ENCODE measurements at places on chromosomes 5 and 9.
A peak's percentile ranks its signal among the peaks of the same experiment; 100 is the strongest.

DNA sequence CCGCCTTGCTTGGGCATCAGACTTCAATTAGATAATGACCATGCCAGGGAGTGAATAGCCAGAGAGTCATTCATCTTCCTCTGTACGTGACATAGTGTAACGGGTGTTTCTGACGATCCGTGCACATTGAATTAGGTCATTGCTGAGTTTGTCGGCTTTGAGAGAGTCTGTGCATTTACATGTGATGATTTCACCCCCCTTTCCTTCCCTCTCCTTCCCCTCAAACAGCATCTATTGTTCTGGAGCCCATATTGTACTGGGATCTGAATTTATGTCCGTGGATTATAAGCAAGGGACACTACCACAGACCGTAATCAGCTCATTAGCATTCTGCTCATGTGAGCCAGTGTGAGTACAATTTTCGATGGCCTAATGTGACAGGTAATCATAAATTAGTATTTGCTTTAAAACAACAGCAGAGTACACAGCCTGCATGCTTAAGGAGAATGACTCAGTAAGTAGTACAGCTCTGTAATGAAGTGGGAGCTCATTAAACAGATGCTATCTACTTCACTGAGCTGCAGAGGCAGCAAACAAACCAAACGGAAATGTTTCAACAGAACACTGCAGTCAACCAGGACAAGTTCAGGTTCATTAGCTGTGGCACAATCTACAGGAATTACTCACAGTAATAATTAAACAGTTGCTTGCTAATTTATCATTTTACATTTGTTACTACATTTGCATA, 302.1 kb downstream of the CSNK1G3 start:
- peak; percentile 80 for DNase-seq

- no peak for DNase-seq
Measured at GRCh38 chr9:133106511-133107244, 14.4 kb downstream of the RALGDS start.

DNA sequence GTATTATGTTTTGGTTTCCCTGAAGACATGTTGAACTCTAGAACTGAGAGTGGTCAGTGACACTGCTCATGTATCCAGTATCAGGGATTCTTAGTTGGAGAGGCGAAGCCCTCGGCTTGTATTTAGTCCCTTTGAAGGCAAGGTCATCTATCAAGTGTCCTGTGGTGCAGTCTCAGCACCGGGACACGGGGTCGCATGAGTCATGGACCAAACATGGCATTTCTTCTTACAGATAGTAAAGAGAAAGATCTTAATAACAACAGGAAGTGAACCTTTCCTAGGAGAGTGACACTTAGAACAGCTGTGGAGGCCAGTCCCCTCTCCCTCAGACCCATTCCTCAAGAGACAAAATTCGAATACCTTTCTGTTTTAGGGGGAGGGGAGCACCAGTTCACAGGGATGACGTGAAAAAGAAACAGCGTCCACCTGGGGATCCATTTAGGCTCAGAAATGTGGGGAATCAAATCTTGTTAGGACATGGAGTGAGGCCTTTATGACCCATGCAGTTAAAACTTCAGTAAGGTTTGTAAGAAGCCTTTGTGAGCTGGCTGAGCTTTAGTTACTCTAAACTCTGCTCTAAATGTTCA, 86.5 kb downstream of the ADGRV1 start:
- peak; percentile 30 for DNase-seq

DNA sequence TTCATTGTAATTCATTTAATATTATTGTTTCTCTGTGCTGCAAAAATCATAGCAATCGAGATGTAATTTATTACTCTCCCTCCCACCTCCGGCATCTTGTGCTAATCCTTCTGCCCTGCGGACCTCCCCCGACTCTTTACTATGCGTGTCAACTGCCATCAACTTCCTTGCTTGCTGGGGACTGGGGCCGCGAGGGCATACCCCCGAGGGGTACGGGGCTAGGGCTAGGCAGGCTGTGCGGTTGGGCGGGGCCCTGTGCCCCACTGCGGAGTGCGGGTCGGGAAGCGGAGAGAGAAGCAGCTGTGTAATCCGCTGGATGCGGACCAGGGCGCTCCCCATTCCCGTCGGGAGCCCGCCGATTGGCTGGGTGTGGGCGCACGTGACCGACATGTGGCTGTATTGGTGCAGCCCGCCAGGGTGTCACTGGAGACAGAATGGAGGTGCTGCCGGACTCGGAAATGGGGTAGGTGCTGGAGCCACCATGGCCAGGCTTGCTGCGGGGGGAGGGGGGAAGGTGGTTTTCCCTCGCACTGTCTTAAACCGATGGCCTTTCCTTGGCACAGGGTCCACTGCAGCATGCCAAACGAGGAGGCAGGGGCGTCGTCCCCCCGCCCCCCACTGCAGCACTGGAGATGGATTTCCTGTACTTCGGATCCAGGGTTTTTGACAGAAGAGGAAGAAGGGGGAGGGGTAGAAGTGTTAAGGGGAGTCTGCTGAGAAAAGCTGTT, at the start of gene APC:
TSS of gene APC (plus strand) at position 423 of the 728 bp plus-strand sequence. CDS start 17,006 bp downstream, outside the sequence.
- peak; percentile 91 for DNase-seq

- no peak for DNase-seq
Measured at GRCh38 chr9:27538647-27539046, 9.0 kb upstream of the MOB3B start.

GRCh38 chr5:24065779-24066178, 558.4 kb downstream of the PRDM9 start:
- peak; percentile 36 for DNase-seq

- no peak for DNase-seq
Measured at GRCh38 chr9:122016744-122017143, 76.4 kb downstream of the TTLL11 start.

DNA sequence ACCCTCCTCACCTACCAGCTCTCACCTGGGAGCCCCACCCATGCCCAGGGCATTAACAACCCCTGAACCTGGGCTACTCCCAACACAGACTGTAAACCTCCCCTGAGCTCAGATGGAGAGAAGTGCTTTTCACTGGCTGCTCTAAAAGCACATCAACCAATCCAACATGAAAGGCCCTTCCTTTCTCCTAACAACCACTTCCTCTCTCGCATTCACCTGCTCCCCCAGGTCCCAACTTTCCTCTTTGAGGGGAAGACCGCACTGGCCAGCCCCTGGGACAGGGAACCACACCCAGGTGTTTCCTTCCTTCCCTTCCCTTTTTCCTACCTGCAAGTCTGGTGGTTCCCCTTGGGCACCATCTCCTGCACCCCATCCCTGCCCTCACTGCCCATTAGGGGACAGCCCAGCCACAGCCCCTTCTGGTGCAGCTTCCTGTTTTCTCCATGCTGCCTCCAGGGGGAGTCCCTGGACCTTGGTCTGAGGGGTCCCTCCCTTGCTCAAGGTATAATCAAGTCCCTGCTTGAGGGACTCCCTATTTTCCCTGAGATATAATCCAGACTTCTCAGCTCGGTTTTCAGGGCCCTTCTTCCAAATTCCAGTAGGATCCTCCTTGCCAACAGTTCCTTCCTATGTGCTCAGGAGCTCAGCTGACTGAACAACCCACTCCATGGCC, 30.5 kb upstream of the DAB2IP start:
- DNase-seq = peak; percentile 41

- no peak for DNase-seq
Measured at GRCh38 chr5:151413800-151414199, 33.6 kb upstream of the SLC36A1 start.

- peak; percentile 16 for DNase-seq
Measured at GRCh38 chr5:77644371-77645157, 6.1 kb upstream of the OTP start.

DNA sequence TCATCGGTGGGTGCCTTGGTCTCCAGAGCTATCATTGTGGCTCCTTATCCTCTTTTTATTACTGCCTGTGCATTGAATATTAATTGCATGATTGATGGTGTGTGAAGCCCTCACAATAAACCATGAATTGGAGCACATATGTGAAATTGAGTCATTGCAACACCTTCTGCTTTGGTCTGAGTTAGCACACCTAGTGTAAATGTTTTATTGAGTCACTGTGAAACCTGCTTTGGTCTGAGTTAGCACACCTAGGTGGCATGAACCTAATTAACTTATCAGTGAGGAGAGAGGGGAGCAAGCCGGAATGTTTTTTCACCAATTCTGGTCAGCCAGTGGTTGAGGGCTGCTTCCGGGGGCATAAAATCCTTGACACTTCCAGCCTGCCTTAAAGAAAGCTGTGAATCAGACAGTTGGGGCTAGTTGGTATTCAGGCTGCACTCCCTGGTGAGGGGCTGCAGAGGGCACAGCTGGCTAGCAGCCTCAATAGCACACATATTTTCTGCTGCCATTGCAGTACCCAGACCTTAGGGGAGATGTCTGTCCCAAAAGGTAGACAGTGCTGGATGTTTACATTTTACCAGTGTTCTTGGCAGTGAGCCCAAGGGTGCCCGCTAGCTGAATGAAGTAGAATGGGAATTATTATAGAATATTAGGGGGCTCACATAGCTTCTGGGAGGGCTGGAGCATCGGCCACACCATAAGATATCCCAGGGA, 76.5 kb upstream of the GOLM1 start:
- DNase-seq = peak; percentile 84

DNA sequence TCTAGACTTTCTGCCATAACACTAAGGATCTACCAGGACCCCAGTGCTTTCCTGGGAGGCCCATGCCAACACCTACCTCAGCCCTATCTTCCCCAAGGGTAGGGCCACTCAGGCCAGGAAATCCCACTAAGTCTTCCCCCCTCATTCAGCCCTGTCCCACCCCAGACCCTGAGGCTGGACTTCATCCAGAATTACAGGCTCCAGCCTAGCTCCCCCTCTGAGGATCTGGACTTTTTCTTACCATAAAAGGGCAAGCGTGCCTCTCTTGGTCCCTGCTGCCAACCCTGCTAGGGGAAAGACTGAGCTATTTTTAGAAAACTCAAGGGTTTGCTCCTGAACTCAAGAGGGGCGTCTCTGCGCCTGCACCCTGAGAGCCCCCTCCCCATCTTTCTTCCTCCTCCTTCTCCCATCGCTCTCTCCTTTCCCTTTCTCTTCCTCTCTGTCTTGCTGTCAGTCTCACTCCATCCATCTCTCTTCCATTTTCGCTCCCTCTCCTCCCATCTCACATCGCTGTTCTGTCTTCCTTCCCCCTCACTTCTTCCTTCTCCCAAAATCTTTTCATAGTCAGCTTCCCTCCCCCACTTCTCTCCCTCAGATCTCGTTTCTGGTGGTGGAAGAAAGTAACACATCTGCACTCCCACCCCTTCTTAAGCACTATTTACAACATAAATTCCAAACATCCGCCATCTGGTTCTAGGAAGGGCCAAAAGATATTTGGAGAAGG, 38.1 kb upstream of the IL17B start:
- no peak for DNase-seq

DNA sequence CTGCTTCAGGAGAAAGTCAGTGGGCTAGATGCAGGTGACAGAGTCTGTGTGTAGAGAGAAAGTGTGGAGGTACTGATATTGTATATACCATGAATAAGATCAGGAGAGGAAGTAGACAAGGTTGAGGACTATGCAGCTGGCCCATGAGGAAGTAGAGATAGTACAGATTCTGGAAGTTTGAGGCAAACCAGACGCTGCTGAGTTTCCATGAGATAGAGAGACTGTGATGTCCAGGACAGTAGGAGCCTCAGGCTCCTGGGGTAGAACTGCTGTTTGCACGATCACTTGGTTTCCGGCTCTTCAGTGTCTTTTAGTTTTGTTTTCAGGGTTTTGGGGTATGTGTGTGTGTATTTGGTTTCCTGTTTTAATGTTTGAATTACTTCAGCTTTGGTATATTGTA, 13.6 kb downstream of the OTULINL start:
- DNase-seq = no peak

GRCh38 chr9:96071076-96071814, 195.8 kb downstream of the ERCC6L2 start:
- DNase-seq = peak; percentile 37

DNA sequence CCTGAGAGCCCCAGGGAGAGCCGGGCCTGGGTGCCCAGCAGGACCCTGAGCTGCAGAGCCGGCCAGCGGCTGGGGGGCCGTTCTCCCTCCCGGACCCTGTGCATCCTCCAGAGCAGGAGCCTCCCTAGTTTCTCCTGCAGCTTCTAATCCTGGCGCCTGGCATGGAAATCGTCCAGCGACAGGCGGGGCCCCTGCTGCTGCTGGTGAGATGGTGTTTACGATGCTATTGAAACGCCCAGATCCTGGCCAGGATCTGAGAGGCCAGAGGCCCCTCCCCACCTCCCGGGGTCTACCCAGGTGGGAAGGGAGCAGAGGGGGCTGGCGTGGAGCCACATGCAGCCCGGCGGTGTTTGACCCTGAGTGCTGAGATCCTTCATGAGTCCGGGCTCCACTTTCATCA, 38.2 kb upstream of the CEP72 start:
- no peak for DNase-seq

GRCh38 chr5:86865256-86865785, 247.6 kb downstream of the COX7C start:
- DNase-seq = no peak

DNA sequence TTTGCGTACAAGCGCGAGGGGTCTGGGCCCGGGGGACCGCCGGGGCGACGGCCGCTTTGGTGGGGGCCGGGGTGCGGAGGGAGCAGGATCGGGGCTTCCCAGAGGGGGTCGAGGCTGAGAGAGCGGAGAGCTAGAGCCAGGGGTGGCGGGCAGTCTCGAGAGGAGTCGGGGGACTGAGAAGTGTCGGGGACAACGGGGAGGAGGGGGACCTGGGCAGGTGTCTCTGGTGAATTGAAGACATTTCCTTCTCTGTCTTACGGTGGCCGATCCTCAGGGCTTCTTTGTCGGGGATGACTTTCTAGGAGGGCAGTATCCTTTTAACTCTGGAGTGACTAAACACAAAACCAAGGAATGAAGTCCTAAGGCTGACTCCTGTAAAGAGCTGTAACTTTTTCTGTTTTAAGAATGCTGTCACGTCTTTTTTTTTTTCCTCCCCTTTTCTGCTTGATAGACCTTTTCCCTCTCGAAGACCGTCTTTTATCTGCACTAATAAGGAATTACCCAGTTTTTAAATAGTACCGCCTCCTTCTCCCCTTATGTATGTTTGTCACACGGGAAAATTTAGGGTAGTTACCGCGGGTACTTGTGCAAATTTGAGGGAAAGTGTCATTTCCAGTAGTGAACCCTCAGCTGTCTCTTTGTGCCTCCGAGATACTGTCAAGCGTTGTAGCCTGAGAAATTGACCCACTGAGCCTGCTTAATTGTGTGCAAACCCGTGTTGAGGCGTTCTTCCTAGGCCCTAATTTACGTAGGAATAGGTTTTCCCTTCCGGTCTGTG, 822 bp downstream of the DENND4C start:
- DNase-seq = peak; percentile 62

DNA sequence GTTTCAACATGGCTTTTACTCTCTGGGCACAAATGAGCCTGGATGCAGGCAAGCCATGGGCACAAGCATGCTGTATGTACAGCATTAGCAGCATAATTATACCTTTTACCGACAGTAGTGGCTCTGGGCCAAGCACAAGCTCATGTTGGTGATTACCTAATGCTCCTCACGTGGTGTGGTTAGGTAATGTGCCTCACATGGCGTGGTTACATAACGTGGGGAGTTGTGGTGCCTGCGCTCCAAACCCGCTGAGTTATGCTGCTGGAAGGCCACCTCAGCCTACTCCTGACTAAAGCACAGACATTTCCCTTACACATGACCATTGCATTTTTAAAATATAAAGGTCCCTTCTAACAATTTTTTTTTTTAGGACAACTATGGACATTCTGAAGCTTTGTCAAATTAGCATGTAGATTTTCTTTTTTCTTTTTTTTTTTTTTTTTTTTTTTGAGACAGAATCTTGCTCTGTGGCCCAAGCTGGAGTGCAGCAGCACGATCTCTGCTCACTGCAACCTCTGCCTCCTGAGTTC, 794.0 kb downstream of the EFNA5 start:
- DNase-seq = peak; percentile 12
